Stimulated activated CD8-positive, alpha-beta memory T cell treated with anti-CD3 and anti-CD28 coated beads, Interleukin-2, amount 100 ng/mL, for 1 hour (primary cell): ENCODE measurements at places on chromosomes 1 and 21.

DNA sequence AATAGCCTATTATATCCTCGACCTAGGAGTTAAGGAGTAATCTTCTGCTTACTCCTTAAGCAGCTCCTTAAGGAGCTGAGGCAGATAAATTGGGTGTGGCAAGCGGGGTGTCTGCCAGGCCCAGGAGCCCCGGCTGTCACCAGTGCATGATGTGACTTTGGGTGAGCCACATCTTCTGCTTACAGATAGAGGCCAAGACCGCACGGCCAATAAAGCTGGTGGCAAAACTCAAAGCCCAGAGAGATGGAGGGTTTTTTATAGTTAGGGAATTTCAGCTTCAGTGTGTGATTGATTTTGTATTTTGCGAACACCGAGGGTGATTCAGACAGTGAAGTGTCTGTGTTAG, 9.8 kb downstream of the MX2 start:
- DNase-seq, result no peak

DNA sequence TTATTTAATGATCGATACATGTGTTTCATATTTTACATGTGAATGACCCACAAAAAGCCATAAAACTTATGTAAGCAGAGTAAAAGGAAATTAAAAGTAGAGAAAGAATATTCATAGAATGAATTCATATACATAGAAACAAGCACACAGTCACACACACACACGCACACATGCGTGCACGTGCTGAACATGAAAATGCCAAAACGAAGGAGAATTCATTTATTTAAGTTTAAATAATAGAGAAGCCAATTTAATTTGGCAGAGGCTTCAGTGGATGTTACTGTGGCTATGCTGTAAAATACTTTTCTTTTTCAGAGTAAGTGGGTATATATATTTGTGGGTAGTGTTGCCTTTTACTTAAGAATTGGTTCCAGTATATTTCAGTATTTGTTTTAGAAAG, 145.0 kb upstream of the C21orf91 start:
- no peak for DNase-seq

- DNase-seq, result no peak
Measured at GRCh38 chr1:177809819-177810218, 160.0 kb downstream of the SEC16B start.

- no peak for DNase-seq
Measured at GRCh38 chr1:16924919-16925477, 3.3 kb downstream of the CROCC start.

DNA sequence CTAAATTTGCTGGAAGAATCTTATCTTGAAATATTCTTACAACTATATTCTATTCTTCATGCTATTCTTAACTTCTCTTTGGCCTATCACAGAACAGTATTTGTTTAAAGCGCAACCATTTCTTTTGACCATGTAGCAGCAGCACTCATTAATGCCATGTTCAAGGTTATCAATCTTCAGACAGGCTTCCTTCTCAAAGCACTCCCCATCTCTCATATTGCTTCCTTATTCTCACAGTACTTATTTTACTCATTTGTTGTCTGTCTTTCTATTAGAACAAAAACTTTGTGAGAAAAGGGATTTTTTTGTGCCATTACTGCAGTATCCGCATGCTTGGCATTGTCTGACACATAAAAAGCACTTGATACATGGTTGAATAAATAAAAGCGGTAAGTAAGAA, 89.7 kb downstream of the ATP1B1 start:
- no peak for DNase-seq

DNA sequence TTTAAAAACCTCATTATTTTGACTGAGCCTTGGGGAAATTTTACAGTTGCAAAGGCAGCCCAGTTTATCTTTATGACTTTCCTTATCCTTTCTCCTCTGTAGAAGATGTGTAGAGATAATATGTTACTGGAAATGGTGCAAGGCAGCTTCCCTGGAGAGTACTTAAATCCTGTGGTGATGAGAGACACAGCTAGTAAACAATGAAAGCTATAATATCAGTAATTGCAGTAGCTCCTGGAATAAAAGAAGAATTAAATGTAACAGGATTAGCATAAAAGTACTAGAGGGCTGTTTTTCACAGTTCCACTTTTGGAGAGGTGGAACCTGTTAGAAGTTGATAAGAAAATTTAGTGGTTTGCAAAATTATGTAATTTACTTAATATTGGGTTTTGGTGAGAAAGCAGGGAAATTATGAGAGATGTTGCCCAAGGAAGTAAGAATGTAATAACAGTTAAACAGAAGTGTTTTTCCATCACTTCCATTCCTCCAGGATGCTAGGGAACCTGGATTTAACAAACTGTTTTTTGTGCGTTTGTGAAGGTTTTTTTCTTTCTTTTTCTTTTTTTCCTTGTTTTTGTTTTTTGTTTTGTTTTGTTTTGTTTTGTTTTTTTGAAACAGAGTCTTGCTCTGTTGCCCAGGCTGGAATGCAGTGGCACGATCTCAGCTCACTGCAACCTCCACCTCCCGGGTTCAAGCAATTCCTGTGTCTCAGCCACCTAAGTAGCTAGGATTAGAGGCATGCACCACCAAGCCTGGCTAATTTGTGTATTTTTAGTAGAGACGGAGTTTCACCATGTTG, 15.7 kb upstream of the EDEM3 start:
- DNase-seq, result no peak

GRCh38 chr1:3133686-3134085, 64.7 kb downstream of the PRDM16 start:
- DNase-seq, result no peak

- DNase-seq, result no peak
Measured at GRCh38 chr1:3064901-3065300, 4.1 kb upstream of the PRDM16 start.

DNA sequence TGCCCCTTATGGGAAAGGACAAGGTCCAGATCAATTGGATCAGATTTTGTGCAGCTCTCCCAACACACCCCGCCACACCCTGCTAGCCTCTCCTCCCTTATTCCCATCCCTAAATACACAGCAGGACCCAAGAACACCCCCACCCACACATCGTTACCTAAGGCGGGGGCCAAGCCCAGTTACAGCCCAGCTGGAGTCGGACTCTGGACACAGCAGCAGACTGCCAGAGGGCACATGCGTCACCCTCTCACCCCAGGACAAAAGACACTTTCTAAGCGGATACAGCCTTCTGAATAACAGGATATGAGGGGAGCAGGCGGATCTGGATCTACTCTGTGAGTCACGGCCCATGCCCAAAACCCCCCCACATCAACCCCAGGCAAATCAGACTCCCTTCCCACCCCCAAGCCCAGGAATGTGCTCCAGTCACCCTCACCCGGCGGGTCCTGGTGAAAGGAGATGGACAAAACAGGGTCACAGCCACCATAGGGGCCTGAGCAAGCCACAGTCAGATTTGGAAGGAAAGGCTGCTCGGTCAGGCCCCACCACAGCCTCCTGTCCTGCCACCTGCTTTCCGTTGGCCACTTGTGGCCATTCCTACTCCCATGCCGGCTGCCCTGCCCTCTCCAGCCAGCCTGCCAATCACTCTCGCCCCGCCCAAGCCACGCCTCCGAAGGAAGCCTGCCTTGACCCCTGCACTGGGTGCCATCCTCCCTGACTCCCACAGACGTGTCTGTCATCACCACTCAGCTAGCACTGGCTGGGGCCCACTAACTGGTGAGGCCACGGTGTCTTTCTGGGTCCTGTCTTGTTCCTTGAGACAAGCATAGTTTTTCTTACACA, 4.0 kb downstream of the S100A16 start:
- DNase-seq, result no peak

DNA sequence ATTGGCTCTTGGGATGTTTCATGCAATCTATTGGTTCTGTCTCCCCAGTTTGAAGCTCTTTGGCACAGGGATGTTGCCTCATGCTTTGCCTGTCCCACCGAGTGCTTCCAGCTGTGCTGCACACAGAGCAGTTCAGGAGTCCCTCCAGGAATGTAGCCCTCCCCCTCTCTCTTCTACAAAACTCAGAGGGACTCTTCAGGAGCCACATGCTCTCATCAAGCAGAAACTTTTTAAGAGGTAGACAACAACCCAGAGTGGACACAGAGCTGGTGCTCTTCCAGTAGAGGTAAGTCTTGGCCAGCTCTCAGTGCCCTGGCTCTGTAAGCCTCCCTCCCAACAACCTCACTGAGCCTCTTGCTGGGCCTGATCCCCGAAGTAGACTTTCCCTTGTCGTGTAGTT, 11.6 kb upstream of the ZNF697 start:
- DNase-seq, result no peak
